ENCODE measurements at places on chromosomes 7 and 10. TPM values are rescaled to one million over a fixed set of nuclear protein-coding genes. Genes with fewer than 3 reads are reported as not detected.

GRCh38 chr7:6520163-6520981, 30.9 kb downstream of the GRID2IP start:
- no peak for DNase-seq

Gene GNAT3
- total RNA-seq = not detected

DNA sequence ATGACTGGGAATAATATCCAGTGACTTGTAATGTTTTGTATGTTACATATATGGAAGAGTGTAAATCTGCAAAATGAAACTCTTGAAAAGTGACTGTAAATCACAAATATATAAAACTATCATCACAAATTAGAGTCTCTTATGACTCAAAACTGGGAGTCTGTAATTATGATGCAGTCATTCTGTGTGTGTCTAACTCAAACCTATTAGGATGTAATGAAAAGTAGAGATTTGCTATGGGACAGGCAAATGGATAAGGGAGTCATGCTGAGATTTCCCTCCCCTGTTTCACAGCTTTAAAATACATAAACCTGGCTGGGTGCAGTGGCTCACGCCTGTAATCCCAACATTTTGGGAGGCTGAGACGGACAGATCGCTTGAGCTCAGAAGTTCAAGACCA, 8.6 kb upstream of the HKDC1 start:
- no peak for DNase-seq

DNA sequence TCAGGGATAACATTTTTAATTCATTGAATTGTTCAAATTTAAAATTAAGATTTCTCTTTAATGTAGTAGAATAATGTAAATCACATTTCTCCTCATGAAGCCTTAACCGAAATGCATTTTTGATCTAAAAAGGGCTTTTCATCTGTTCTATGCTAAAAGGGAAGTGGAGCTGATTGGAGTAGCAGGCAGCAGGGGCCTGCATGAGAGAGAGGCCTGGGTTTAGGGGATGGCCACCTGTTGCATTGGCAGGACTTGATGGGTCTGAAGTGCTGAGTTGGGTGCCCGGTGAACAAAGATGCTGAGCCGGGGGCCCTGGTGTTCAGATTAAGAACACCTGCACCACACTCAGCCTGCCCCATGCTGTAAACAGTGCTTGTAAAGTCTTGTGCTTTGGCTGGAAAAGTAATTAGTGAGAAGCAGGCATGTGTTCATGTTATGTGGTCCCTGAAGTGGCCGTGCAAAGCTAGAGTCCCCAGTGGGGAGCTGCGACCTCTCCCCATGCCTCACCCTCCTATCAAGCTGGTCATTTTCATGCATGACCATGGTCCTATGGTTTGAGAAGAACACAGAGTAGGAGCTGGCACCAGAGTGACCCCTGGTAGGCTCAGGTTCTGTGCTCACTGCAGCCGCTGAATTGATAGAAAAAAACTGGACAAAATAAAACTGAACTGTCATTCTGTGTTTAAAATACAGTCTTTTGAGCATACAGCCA, 124.3 kb downstream of the ADCY1 start:
- DNase-seq = no peak

- no peak for DNase-seq
These were observed 55.5 kb upstream of the LOXL4 start for GRCh38 chr10:98323221-98324164.

DNA sequence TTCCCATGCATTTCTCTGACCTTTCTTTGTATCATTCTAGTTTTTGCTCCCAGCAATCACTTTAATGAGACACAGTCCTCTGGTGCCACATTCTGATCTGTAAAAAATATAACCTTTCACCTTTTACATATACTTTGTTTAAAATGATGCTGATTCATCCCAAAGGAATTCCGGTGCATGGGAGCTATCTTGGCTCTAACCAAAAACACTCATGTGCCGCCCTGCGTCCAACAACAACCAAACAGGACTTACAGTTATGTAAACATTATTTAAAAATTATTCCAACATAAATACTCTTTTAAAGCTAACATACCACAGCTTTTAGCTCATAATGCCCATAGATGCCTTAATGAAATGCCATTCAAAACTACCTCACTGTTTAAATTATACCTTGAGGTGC, 7.7 kb upstream of the OPALIN start:
- no peak for DNase-seq

Gene ST8SIA6
- total RNA-seq = 0.37 TPM

DNA sequence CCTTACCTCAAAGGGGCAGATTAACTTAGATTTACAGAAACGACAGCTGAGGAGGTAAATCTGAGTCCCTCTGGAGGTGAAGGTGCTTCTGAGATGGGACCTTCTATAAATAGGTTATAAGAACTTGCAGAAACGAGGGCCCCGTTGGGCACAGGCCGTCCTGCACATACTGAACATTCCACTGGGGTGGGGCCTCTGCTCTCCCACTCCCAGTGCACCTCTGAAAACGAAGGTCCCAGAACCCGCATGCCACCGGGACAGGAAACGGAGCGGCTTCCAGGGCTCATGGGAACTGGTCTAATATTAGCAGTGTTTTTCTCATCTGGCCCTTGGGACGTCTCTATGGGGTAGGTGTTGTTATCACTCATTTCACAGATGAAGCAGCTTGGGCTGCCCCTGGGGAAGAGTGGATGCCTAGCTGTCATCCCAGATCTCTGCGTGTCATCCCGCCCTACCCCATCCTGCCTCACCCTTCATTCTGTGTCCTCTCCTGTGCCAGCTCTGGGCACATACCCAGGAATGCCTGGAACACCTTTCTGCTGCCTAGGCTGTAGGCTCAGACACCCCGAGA, 19.6 kb downstream of the C10orf62 start:
- DNase-seq = no peak

DNA sequence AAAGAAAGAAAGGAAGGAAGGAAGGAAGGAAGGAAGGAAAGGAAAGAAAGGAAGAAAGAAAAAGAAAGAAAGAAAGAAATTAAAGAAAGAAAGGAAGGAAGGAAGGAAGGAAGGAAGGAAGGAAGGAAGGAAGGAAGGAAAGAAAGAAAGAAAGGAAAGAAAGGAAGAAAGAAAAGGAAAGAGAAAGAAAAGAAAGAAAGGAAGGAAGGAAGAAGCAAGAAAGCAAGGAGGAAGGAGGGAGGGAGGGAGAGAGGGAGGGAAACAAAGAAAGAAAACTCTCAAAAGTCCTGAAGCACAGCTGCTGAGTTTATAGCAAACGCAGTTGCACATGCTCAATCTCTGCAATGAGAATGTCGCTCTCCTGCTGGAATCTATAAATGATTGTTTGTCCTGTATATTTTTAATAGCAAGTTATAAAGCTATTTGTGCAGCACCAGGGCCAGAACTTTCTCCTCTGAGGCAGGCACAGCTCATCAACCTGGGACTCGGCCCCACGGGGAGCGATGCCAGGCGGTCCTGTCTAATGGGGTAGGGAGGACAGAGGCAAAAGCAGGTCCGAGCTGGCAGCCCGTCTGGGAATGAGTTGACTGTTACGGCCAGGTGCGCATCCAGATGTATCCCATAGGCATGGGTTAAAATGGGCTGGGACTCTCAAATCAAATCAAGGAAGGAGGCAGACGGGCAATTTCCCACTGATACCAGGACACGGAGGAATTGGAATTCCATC, 118.0 kb upstream of the PFKP start:
- DNase-seq = no peak

DNA sequence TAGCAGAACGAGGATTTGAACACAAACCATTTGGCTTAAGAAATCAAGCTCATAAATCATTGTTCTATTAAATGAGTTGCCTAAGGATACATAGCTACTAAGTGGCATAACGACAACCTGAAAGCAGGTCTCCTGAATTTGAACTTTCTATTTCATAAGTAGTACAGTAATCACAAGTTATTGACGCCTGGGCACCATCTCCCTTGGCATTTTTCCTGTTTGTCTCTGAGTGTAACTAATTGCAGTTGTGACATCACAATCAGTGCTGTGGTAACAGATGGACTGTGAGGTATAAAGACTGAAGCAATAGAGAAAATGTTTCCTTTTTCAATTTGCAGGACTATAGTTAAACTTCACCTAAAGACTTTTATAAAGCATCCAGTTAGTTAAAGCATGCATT, 6.4 kb upstream of the CSTF2T start:
- DNase-seq = no peak

- DNase-seq = peak; percentile 39
These were observed 3.8 kb downstream of the NFE2L3 start for GRCh38 chr7:26155531-26156375.

DNA sequence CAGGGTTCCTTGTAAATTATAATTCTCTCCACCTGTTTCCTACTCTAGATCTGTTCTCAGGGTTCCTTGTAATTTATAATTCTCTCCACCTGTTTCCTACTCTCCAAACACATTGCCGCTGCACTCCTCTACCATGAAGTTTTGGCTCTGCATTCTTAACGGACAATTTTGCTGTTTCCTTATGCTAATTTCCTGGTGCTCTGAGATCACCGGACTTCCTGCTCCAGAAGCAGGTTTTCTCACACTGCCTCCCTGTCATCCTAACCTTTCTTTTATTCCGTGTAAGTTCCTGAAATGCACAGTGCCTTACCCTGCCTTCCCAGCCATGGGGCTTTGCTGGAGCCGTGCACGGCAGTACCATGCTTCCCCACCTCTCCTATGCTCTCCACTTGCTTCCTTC, 256.8 kb downstream of the PLXNA4 start:
- DNase-seq = no peak

Gene FGL2
- not detected for total RNA-seq

DNA sequence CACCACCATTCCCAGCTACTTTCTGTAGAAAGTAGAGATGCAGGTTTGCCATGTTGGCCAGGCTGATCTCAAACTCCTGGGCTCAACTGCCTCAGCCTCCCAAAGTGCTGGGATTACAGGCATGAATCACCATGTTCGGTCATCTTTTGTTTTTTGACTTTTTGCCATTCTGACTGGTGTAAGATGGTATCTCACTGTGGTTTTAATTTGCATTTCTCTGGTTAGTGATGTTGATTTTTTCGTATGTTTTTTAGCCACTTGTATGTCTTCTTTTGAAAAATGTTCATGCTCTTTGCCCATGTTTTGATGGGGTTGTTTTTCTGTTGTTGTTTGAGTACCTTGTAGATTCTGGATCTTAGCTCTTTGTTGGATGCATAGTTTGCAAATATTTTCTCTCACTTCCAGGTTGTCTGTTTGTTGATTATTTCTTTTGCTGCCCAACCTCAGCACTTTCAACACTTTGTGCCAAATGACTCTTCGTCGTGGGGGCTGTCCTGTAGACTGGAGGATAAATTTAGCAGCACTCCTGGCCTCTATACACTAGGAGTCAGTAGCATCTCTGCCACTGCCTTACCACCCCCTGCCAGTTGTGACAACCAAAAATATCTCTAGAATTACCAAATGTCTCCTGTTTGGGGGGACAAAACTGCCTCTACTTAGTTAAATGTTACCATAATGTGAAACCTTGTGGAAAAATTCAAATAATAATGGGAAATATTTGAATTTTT, 6.5 kb upstream of the CPED1 start:
- no peak for DNase-seq

GRCh38 chr7:125654076-125654475, 724.5 kb upstream of the POT1 start:
- no peak for DNase-seq

DNA sequence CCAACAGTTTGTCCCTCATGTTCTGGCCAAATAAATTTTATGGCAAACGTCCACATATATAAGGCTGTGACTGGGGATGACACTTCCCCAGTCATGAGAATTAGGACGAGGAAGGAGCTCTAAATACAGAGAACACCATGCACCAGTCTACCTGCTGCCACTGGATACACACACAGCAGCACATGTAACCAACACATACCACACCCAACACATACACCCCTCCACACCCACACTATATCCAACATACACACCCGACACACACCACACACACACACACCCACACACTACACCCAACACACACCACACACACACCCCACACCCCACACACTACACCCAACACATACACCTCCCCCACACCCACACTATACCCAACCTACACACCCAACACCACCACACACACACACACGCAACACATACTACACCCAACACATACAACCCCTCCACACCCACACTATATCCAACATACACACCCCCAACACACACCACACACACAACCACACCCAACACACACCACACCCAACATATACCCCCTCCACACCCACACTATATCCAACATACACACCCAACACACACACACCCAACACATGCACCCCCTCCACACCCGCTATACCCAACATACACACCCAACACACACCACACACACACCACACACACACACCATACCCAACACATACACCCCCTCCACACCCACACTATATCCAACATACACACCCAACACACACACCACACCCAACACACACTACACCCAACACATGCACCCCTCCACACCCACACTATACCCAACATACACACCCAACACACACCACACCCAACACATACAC, 74.1 kb downstream of the HIPK2 start:
- DNase-seq = no peak

Gene ZNF735
- total RNA-seq = not detected

GRCh38 chr7:36299823-36300341, 89.8 kb upstream of the ANLN start:
- peak; percentile 63 for DNase-seq

DNA sequence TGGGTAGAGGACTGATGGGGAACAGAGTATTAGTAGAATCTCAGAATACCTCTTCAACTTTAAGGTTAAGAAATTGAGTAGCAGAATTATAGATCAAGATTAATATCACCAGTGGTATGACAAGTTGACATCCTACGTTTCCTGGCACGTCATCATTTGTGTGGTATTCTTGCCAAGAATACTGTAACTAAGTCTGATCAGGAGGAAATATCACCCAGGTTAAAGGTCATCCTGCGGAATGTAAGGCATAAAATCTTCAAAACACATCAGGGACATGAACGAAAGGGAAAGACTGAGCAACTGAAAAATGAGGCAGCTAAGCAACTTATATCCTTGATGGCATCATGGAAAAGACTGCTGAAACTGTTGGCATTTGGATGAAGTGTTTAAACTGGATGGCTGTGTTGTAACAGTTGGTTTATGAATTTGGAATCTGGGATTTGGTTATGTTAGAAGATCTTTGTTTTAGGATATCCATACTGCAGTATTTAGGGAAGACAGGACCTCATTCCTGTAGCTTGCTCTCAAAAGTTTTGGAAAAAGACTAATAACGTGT, 86.1 kb downstream of the TRIM24 start:
- no peak for DNase-seq

- no peak for DNase-seq
These were observed 11.9 kb downstream of the COBL start for GRCh38 chr7:51304729-51305128.

GRCh38 chr7:17640730-17641377, 299.4 kb downstream of the SNX13 start:
- DNase-seq = no peak

DNA sequence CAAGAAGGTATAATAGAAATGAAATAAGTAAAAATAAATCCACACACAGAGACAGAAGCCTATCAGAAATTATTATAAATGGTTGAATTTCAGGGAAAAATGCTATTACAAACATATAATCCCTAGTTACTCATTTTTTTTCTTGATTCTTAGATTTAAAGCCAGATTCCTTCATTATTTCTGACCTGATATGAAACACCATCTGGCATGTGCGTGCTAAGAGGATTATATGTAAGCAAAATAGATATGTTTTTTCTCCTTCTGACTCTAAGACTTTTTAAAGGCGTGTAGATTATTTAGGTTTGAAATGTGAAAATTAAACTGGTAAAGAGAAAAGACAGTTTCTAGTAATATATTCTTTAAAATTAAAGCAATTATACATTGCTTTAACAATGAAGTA, 236.7 kb upstream of the ETV1 start:
- no peak for DNase-seq

Gene TAF3
- total RNA-seq = 10.1 TPM

Gene GSAP
- 1.9 TPM for total RNA-seq

GRCh38 chr10:119337796-119338432, 130.5 kb downstream of the GRK5 start:
- DNase-seq = no peak

GRCh38 chr10:59391060-59391459, 28.7 kb upstream of the FAM13C start:
- DNase-seq = no peak
